ENCODE measurements at places on chromosomes 11 and 22.

GRCh38 chr11:13278609-13279486, 1.3 kb downstream of the BMAL1 start:
- DNase-seq = peak; percentile 12

- no peak for DNase-seq
These were observed 42.5 kb downstream of the C11orf58 start for GRCh38 chr11:16780698-16781550.

DNA sequence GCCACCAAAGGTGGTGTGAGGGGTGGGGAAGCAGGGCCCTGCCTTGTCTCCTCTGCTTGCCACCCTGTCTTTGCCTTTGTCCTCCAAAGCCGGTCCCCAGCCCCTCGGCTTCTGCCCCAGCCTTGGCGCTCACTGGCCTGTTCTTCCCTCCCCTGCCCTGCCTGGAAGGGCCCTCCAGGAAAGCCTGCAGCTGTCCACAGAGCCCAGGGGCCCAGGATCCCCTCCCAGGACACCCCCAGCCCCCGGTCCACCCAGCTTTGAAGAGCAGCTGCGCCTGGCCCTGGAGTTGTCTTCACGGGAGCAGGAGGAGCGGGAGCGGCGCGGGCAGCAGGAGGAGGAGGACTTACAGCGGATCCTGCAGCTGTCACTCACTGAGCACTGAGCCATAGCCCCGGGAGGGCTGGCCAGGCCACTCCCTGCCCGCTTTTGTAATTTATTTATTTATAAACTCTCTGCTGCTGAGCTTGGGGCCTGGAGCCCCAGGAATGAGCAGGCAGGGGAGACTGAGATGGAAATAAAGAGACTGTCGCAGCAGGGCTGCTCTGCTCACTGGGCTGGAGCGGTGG, 1.3 kb upstream of the SSH3 start:
- no peak for DNase-seq

GRCh38 chr11:12539572-12539971, 134.6 kb upstream of the TEAD1 start:
- DNase-seq = no peak

GRCh38 chr11:112523031-112523430, 262.4 kb upstream of the PLET1 start:
- no peak for DNase-seq

DNA sequence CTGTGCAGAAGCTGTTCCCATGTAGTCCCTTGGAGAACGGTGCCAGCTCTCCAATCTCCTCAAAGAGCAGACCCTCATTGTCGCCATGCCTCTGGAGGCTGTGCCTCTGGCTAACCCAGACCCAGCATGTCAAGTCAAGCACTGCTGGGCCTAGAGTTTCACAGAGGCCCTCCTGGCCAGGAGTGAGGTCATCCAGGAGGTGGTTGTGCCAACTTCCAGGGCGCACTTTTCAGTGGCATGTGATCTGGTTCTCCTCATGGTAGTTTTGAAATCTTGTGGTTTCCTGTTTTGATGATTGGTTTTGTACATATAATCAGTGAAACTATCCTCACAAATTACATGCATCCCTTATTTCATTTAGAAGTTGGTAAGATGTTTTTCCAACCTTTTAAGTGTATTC, 78.9 kb downstream of the PPFIBP2 start:
- DNase-seq = no peak
